ENCODE measurements at places on chromosomes 2 and 18. TPM values are rescaled to one million over a fixed set of nuclear protein-coding genes. Genes with fewer than 3 reads are reported as not detected.

DNA sequence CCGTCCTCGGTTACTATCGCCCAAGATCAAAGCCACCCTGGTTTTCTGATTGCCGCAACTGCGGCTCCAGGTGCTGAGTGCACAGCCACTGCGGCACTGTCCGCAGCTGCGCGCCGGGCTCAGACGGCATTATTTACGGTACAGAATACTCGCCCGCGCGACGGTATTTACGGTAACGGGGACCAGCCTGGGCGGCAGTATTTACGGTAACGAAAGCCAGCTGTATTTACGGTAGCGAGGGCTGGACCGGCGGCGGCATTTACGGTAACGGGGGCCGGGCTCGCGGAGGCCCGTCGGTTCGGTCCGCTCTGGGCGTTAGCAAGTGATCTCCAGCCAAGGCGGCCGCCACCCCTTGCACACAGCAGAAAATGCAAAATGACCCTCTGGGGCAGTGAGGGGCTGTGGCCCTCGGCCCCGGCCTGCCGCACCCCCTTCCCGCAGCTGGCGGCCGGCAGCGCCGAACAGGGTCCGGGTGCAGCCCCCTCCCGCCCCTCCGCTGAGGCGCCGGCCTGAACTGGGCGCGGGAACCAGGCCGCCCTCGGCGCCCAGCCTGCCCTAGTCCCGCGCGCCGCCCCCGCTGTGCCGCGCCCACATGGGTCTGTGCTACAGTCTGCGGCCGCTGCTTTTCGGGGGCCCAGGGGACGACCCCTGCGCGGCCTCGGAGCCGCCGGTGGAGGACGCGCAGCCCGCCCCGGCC, at the start of gene GNAL:
GNAL (plus strand) TSS at position 293 of the 697 bp plus-strand sequence; CDS start at position 593, 300 bp downstream.
- peak; percentile 75 for DNase-seq

GRCh38 chr18:21179590-21180220, 62.3 kb upstream of the GREB1L start:
- peak; percentile 59 for DNase-seq

- peak; percentile 16 for DNase-seq
Measured at GRCh38 chr2:237627441-237628246, at the start of gene LRRFIP1. TSS of gene LRRFIP1 (plus strand) at chr2:237627587. CDS start at chr2:237627645, 58 bp downstream.

MOGAT1 gene
- total RNA-seq, result not detected

GRCh38 chr2:121030523-121030922, 254.5 kb downstream of the TFCP2L1 start:
- DNase-seq, result no peak

TUBA3D gene
- total RNA-seq, result not detected

- no peak for DNase-seq
Measured at GRCh38 chr2:32379352-32379751, 22.5 kb downstream of the BIRC6 start.

GRCh38 chr2:439556-440402, 151.9 kb upstream of the ALKAL2 start:
- no peak for DNase-seq

GRCh38 chr2:42568401-42569115, at the start of gene MTA3:
TSS of gene MTA3 (plus strand) at chr2:42568632. CDS start at chr2:42568746, 114 bp downstream.
- peak; percentile 81 for DNase-seq

- no peak for DNase-seq
Measured at GRCh38 chr18:40532046-40532445, 1423.0 kb upstream of the PIK3C3 start.

DNA sequence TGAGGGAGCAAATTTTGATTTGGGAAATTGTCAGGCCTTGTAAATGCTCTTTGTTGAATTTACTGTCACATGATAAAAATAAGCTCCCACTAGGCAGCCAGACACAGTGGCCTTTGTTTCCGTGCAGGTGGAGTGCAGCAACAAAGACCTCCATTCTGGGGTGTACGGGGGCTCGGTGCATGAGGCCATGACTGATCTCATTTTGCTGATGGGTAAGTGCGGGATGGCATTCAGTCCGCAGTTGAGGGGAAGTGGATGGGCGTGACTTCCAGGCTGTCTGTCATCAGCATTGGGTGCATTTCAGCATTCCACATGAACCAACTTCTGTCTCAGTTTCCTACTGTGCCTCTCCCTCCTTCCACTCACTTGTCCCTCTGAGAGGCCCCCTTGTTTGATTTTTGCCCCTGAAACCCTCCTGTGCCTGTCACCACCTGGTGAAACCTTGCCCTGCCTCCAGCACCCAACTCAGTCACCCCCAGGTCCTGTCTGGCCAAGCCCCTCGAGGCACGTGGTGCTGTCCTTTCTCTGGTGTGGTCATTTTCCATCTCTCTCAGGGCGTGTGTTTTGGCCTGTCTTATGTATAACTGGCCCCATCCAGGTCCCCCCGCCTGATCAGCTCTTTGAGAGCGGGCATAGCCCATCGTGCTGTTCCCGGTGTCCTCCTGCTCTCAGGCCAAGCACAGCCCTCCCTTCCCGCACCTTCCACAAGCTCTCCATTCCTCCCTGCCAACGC, 16.3 kb downstream of the CNDP2 start:
- DNase-seq, result no peak

- no peak for DNase-seq
Measured at GRCh38 chr2:70091816-70092215, 4.5 kb downstream of the PCBP1 start.

- no peak for DNase-seq
Measured at GRCh38 chr18:13221869-13222855, 3.6 kb downstream of the LDLRAD4 start.

DNA sequence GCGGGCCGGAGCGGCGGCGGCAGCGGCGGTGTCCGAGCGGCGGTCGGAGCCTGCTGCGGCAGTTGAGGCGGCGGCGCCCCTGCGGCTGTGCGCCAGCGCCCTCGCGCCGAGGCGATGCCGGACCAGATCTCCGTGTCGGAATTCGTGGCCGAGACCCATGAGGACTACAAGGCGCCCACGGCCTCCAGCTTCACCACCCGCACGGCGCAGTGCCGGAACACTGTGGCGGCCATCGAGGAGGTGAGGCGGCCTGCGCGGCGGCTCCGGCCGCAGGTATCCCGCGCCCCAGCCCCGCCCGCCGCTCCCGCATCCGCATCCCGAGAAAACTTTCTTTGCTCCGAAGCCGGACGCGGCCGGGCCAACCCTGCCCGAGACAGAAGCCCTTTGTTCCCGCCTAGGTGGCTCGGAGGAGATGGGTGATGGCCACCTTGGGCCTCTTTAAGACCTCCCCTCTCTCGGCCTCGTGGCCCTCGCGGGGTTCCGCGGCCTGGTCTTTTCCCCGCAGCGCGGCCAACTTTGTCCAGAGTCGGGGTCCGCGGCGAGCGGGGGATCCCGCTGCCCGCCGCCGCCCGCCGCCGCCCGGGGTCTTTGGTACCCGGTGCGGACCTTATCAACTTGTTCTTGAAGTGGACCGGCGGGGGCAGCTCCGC, 504 bp downstream of the ASAP2 start:
- peak; percentile 29 for DNase-seq

PLCD4 gene
- total RNA-seq, result 0.24 TPM

GRCh38 chr18:73283788-73284187, 416.0 kb upstream of the NETO1 start:
- DNase-seq, result no peak

IL1RL1 gene
- total RNA-seq, result 2.2 TPM

AKAIN1 gene
- total RNA-seq, result not detected

CFAP221 gene
- total RNA-seq, result not detected

DNA sequence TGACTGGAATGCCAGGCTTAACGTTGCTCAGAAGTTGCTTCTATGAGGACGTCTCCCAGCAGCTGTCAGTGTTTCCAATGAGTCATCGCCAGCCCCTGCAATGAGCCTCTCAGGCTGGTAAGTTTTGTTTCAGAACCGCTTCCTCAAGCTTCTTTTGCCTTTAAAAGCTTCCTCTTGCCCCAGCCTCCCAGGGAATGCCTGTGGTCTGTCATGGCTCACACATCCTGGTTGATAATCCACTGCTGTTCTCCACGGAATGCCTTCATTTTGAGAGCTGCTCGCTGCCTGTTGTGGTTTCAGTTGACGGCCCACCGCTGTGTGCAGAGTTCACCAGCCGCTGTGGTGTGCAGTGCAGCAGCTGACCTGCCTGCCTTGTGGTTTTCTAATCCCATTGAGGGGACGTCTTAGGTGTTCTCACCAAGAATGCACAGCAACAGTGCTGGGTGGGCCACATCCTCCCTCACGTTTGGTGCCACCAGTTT, 96.4 kb downstream of the RTP5 start:
- peak; percentile 77 for DNase-seq

LHCGR gene
- not detected for total RNA-seq

- peak; percentile 45 for DNase-seq
Measured at GRCh38 chr2:121527009-121527682, 3.5 kb upstream of the RNU4ATAC start.

RAB31 gene
- total RNA-seq, result 0.42 TPM

PAX3 gene
- not detected for total RNA-seq

POTEC gene
- total RNA-seq, result not detected

DNA sequence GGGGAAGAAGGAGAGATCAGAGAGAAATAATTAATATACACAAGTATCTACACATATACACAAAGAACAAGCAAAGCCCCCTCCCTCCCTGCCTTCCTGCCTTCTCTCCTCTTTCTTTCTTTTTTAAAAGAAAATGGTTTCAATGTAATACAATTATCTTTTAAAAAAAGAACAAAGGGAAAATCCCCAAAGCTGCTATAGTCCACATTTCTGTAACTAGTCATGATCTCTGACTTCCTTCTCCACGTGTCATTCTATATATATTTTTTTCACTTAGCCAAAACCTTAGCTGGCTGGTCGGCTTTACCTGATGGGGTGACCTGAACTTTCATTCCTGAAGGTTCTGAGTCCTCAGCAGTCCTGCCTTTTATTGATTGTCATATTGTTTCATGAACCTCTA, 44.3 kb downstream of the MAP3K20 start:
- DNase-seq, result no peak

- DNase-seq, result no peak
Measured at GRCh38 chr18:813172-814071, 1.4 kb upstream of the YES1 start.

ZSWIM2 gene
- not detected for total RNA-seq

DNA sequence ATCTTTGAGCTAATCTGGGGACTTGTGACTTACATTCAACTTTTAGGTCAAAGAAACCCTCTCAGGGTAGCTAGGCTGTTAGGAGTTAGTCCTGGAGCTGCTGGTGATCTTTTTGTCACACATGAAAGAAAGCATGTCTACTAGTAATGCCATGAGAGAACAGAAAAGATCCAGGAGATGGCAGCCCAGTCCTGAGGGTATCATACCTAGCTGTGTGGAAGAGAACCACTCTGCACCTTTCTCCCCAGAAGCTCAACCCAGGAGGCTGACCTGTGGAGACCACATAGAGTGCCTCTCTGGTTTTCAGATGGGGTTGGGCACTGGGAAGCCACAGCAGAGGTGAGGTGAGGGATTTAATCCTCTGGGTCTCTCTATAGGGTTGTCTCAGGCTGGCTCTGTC, 460.2 kb upstream of the UBE2E3 start:
- no peak for DNase-seq

GRCh38 chr2:45009928-45010701, 863 bp upstream of the SIX2 start:
- no peak for DNase-seq

REEP1 gene
- total RNA-seq, result 0.38 TPM

EFR3B gene
- total RNA-seq, result 0.93 TPM

FAM110C gene
- total RNA-seq, result 0.72 TPM

DNA sequence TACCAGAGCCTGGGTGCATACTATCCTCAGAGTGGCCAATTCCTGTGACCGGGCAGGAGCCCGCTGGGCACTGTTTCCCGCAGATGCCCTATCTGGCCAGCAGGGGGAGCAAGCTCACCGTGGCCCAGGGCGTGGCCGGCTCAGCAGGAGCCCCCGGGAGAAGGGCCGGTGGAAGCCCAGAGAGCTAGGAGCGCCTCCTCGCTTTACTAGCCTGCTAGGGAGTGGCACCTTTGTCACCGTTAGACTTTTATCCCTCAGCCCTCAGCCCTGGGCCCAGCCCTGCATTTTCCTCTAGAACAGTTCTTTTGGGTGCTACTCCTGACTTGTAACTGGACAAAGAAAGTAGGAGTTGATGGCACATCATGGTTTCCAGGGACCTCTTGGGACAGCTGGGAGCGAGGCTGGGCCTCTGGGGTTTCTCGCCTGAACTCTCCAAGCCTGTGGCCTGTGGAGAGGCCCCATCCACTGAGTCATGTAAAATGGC, 24.0 kb downstream of the TMEM177 start:
- DNase-seq, result peak; percentile 70

DNA sequence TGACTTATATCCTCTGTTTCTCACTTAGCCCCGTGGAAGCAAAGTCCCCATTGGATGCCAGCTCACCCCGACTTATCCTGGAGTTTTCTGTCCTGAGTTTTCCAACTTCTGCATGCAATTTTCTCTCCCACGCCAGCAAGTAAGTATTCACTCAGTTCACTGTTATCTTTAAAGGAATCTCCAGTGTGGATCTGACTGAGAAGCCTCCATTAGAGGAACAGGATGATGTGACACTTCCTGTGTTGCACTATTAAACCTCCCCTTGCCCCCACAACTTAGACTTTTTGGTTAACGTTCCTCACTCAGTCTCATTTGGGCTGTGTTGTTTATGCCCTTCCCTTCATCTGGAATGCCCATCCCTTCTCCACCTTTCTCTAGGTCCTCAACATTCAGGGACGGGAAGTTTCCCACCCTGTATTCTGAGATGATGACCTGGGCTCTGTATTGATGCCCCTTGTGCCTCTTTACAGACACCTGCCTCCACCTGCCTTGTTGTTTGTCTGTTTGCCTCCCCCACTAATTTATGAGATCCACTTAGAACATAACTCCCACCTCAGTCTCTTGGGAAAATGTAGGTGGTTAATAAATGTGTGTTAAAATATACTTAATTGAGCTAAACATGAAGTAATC, 536.1 kb upstream of the RAB6C start:
- DNase-seq, result no peak

KLHL41 gene
- 0.09 TPM for total RNA-seq

POTEJ gene
- total RNA-seq, result not detected

GRCh38 chr2:207067473-207067872, 98.3 kb downstream of the KLF7 start:
- DNase-seq, result no peak

MYOM1 gene
- total RNA-seq, result 0.39 TPM

ANKRD30B gene
- not detected for total RNA-seq

IL37 gene
- total RNA-seq, result not detected

GRCh38 chr2:31166925-31167324, 28.7 kb upstream of the GALNT14 start:
- no peak for DNase-seq

RESP18 gene
- not detected for total RNA-seq

- no peak for DNase-seq
Measured at GRCh38 chr2:139885921-139886498, 1105.8 kb upstream of the NXPH2 start.
